ENCODE measurements at places on chromosomes 16 and 17.

DNA sequence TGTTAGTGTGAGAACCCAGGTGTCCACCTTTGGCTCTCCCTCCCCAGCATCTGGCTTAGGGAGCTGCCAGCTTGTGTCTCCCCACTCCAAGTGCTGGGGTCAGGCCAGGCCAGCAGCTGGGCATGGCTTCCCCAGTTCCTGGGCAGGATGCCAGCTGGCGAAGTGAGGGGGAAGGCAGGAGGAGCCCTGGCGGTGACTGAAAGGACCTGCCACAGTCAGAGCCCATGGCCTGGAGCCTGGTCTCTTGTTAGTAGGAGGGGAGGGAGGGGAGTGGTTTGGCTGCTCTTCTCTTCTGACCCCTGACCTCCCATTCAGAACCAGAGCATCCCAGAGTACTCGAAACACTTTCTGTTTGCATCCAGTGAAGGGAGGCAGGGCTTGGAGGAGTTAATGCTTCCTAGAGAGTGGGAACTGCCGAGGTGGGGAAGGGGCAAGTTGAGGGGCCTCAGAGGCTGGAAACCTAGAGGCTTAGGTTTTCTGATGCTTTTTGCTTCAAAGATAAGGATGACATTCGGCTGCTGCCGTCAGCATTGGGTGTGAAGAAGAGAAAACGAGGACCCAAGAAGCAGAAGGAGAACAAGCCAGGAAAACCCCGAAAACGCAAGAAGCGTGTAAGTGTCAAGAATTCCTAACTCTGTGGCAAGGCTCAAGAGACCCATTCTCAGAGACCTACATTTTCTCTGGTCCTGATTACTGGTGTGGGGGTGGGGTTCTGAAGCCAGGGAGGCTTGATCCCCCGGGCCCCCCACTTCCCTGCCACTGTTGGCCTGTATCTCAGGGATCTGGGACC, 772 bp downstream of the CHD3 start:
- DNase-seq: peak; percentile 96

DNA sequence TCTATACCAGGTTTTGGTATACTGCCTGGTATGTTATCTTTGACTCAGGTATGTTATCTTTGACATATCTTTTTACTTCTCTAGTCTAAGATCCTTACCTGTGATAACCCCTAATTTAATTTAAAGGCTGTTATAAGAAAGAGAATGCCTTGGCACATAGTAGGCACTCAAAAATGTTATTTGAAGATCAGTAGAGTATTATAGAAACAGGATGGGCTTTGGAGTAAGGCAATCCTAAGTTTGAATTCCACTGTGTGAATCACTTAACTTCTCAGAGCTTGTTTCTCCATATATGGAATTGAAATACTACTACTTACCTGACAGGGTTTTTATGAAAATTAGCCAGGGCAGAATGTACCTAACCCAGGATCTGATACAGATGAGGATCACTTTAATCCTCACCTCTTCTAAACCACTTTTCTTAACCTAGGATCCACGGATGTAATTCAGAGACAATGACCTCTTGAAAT, 1.2 kb downstream of the BRIP1 start:
- DNase-seq: peak; percentile 67

DNA sequence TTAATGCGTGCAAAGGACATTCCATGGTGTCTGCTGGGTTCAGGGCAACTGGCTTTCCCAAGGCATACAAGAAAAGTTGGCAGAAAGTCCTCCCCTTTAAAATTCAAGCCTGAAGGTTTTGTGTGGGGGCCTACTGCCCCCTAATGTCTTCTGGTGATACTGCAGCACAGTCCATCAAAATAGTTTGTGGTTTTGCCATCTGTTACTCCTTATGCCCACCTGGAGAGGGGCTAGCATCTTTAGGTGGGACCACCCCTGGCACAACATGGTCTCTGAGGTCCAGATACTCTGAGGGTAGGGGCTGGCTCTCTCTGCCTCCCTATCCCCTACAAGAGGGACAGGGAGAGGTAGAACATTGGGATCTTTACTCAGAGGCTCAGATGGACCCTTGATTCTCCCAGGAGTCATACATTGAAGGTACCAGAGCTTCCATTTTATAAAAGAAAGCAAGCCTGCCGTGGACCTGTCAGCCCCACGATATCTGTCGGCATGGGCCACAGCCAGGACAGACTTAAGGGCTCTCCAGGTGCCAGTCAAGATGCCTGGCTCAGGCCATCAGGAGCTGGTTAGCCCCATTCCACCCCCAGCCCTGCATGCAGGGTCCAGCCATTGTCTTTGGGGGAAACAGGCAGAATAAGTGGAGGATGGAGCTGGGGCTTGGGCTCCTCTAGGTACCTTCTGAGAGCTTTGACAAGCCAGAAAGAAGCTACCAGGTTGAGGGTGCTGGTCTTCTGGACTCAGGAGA, 6.3 kb downstream of the ESRP2 start:
- peak; percentile 62 for DNase-seq

DNA sequence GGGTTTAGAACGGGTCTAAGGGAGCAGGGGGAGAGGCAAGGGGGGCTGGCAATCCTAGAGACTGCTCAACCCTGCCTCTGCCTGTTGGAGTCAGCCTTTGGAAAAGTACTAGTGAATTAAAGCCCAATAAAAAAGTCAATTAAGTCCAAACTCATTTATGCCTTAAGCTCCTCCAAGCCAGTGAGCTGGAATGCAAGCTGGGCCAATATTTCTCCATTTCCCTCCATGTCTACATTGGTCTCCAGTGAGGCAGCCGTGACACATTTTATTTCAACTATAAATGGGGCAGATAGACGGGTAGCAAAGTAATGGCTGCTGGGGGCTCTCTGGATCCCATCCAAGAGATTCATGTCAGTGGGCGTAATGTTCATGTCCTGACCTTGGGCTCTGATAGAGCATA, 144.0 kb downstream of the SPACA3 start:
- DNase-seq: no peak

- peak; percentile 43 for DNase-seq
Measured at GRCh38 chr16:30585022-30585399, 486 bp downstream of the ZNF785 start.

DNA sequence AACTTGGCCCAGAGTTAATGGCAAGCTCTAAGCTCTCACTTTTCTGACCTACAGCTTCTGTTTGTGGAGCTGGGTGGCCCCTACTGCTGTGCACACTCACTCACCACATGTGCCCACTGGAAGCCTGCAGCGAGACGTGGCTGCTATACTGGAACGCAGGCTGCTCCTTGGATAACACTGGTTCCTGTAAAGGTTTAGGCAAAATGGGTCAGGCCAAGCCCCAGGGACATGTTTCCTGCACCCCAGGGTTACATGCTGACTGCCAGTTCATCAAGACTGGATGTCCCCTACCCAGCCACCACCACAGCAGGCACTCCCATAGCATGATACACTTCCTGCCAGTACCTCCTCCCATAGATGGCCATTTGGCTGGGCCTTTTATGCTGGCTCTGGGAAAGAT, 8.3 kb downstream of the POLDIP2 start:
- no peak for DNase-seq

GRCh38 chr17:49987681-49988441, 7.2 kb downstream of the DLX3 start:
- DNase-seq: peak; percentile 86

DNA sequence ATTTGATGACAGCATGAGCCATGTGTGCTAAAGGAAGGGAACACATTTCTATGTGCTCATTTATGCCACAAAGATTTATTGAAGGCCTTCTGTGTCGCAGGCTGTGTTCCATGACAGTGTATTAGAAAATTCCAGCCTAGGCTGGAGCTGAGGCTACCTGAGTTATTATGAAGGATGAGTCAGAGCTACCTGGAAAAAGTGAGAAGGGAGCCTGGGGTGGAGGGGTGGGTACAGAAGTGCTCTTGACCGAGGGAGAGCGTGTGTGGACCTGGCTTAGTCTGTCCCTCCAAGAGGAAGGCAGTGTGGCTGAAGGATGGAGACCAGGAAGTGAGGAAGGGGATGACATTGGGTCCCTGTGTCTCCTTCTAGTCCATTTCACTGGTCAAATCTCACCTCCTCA, 98.3 kb downstream of the N4BP1 start:
- no peak for DNase-seq

DNA sequence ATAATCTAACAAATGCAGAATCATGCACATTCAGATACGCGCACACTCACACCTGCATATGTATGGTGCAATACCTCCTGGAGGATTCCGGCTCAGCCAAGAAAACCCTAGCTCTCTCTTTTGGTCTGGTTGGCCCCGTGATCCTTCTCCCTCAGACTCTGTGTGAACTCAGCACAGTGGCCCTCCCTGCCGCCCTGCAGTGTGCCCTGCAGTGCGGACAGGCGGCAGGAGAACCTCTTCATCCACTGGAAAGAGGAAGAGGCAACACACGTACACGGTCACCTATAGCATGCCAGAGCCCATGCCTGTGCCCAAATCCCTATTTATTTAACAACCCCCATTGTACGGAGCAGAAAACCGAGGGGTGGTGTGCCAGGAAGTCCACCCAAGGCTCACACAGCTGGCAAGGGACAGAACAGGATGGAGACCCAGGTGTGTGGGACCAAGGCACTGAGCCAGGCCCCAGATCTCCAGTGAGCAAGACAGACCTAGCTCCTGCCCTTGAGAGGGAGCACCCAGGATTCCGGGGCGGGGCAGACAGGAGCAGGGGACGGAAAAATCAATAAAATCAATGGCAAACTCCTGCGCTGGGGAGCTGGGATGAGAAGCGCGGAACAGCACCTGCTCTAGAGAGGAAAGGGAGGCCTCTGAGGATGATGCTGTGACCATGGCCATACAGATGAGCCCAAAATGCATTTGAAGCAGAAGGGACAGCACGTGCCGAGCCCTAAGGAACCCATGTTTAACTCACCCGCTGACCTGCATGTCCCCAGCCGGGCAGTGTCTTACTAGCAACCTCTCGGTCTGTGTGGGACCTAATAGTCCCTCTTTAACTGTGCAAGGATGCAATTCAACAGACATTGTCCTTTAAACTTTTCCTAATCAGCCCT, 54.7 kb upstream of the CIBAR2 start:
- DNase-seq: no peak

DNA sequence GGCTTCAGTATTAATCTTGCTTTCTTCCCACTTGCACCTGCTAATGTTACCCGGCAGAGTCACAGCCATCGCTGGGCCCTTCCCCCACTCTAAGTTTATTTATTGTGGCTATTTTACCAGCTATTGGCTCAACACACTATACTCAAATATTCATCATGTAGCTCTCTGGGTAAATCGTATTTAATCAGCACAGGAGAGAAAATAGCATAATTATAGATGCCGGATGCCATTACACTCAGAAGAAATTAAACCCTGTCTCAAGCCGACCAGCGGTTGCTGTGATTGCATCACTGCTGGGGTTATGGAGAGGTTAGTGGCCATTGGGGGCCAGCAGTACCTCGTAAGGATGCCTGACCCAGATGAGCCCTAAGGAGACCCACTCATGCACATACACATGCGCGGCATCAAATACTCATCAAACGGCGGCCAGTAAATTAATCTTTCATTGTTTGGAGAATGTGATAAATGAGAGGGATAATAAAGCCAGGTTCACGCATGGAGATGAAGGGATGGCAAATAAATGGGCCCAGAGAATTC, 269.5 kb upstream of the ZFHX3 start:
- no peak for DNase-seq

- DNase-seq: no peak
Measured at GRCh38 chr16:80081846-80082245, 458.9 kb upstream of the DYNLRB2 start.

DNA sequence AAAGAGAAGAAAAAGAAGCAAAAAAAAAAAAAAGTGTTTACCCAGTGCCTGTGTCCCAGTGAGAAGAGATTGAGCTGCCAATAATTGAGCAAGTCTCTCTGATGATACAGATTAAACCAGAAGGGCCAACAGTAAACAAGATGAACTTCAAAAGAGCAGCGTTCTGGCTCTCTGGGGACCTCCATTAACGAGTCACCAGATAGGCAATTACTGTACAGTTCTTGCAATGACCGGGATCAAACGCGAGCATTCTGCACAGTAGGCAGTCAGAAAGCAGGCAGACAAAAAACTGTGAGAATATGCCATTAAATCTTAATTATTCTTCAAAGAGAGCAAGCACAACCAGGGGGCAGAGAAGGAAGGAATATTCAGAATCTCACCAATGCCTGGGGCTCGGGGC, 626.1 kb downstream of the TMEM114 start:
- DNase-seq: no peak
